ENCODE measurements at places on chromosomes 13 and 19.
A peak's percentile ranks its signal among the peaks of the same experiment; 100 is the strongest.

- no peak for DNase-seq
These were observed 10.0 kb downstream of the C3 start for GRCh38 chr19:6710273-6711077.

GRCh38 chr19:49395581-49396407 is 7.7 kb downstream of the KASH5 start:
- no peak for DNase-seq

DNA sequence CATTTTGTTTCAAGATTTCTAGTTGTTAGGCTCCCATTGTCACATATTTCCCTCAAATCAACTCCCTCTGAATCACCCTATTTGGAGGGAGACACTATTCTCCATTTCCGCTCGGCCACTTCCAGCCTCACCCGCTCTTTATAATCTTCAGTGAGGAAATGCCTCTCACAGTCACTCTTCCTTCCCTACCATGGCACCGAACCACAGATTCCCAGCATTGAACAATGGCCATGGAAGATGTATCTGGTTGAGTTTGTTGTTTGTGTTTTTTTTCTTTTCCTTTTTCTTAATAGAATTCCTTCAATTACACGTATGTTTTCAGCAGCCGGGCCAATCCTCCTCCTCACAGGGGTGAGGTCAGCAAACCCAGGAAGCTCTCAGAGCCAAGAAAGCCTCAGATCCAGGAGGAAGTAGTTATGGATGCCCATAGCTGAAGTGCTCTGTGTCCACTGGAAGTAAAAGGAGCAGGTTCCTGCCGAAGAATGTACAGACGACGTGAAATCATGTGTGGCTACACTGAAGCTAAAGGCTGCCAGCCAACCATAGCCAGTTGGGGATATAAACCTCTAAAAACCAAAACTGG is 472.1 kb downstream of the FOXO1 start:
- DNase-seq = no peak

DNA sequence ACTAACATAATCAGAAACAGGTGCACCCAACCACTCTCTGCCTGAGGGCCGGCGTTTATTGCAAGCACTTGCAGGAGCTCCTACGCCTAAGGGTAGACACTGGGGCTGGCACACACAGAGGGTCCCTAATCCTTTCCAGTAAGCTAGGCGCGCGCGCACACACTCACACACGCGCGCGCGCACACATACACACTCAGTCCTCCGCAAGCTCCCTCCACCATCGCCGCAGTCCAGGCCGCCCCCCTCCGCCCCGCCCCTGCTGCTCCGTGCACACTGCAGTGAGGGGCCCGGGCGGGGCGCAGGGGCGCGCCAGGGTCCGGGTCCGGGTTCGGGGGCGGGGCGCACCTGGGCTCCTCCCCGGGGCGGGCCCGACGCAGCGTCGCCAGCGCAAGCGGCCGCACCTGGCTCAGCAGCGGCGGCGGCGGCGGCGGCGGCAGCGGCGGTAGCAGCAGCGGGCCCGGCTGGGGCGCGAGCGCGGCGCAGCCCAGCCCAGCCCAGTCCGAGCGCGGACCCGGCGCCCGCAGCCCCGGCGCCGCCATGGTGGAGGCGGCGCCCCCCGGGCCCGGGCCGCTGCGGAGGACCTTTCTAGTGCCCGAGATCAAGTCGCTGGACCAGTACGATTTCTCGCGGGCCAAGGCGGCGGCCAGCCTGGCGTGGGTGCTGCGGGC is at the start of gene CAMSAP3:
Gene CAMSAP3 (plus strand): TSS at position 398 of the 668 bp plus-strand sequence. CDS start 140 bp downstream, at position 538.
- peak; percentile 82 for DNase-seq

Data from GM19239 (cell line).